Muscle of back (tissue), 13 donors: ENCODE measurements at places on chromosomes 7 and 10.

DNA sequence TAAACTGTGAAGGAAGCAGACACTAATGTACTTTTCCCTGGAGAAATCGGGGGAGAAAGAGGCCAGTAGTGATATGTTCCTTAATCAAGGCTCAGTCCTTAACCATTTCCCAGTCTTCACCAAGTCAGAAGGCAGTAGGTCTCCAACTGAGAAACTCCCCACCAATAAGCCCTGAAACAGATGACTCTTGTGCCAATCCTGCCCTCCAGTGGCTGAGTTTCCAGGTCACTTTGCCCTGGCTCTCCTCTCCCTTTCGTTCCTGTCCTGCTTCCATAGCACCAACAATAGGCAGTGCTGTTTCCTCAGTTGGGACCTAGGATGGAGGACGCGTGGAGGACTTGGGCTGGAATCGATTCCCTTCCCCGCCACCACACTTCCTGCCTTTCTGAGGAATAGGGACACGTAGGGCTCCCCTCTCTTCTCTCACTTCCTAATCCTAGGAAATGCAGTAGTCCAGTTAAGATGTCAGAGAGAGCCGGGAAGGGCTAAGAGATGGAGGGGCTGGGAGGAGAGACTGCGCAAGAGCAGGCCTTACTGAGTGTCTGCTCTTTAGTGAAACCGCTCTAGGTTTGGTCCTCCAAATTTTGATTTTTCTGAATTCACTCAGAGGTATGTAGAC, 23.4 kb downstream of the ATOH7 start:
- no peak for DNase-seq

DNA sequence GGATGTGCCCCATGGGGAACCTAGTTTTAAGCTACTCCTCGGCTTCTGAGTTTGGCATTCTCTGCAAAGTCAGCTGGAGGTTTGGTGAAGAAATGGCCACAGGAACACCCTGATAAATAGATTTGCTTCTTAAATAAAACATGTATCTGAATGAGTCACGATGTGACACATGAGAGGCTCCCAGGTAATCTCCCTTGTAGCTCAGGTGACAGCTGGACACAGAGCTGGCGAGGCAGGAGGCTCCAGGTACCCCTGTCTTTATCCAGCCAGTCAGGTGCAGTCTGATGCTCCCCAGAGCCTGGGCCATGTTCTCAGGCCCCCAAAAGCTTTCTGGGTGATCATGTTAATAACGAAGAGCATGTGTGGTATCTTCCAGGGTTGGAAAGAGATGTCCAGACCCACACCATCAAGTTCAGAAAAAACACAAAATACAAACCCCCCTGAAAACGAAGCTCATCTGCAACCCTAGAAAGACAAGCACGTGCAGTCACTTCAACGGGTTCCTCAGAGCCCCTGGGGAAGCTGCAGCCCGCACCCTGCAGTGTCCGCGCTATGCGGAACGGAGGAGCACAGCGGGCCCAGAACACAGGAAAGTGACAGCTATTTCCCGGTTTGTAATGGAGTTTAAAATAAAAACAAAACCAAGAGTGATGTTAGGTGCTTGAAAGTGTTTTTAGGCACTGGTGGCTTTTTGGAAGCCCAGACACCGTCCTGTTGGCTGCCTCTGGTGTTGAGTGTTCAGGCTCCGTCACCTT, 69.4 kb downstream of the ZRANB1 start:
- DNase-seq, result no peak

GRCh38 chr7:127751062-127751461, 99.1 kb downstream of the SND1 start:
- DNase-seq, result peak; percentile 34

- no peak for DNase-seq
These were observed 6.4 kb downstream of the USP54 start for GRCh38 chr10:73584737-73585136.

- DNase-seq, result no peak
These were observed 50.7 kb downstream of the BPGM start for GRCh38 chr7:134697205-134697886.

DNA sequence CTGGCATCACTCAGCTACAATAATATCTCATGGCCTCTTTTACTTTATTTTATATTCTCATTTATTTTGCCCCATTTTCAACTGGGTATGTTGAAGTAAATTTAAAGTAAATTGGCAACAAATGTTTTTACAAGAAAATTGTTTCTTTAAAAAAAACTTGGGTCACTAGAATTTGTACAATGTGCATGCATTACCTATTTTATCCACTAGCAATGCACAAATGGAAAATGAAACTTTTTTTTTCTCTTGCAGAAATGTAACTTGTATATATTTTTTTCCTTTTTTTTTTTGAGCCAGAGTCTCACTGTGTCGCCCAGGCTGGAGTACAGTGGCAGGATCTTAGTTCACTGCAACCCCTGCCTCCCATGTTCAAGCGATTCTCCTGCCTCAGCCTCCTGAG, 10.3 kb upstream of the H2AZ2 start:
- no peak for DNase-seq

DNA sequence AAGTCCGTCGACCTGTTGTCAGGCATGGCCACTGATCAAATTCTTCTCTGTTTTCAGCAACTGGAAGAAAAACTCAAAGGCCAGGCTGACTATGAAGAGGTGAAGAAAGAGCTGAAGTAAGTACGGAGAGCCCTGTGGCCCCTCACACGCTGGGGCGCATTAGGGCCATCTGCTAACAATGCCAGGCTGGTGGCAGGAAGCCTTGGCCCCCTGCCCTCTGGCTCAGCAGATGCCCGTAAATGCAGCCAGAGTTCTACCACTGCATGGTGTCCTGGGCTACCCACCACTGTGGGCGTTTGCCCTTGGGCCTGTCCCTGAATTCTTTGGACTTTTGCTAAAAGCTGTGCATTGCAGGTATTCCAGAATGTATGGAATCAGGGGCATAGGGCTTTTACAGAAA, 96.9 kb upstream of the SH2B2 start:
- no peak for DNase-seq

DNA sequence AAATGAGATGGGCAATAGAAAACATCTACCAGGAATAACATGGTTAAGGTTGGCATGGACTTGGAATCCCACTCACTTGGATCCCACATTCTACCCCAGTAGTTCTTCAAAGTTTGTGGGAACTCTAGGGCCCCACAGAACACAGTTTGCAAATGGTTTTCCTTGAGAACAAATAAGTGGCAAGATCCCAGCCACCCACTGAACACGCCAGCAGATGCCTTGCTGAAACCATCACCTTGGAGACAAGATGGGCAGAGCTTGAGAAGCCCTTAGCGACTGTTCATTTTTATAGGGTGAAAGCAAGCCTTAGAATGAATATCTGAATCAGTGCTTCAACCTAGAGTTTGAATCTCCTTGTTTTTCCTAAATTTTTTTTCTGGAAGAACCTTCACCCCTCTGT, 349.1 kb downstream of the RPS24 start:
- no peak for DNase-seq

DNA sequence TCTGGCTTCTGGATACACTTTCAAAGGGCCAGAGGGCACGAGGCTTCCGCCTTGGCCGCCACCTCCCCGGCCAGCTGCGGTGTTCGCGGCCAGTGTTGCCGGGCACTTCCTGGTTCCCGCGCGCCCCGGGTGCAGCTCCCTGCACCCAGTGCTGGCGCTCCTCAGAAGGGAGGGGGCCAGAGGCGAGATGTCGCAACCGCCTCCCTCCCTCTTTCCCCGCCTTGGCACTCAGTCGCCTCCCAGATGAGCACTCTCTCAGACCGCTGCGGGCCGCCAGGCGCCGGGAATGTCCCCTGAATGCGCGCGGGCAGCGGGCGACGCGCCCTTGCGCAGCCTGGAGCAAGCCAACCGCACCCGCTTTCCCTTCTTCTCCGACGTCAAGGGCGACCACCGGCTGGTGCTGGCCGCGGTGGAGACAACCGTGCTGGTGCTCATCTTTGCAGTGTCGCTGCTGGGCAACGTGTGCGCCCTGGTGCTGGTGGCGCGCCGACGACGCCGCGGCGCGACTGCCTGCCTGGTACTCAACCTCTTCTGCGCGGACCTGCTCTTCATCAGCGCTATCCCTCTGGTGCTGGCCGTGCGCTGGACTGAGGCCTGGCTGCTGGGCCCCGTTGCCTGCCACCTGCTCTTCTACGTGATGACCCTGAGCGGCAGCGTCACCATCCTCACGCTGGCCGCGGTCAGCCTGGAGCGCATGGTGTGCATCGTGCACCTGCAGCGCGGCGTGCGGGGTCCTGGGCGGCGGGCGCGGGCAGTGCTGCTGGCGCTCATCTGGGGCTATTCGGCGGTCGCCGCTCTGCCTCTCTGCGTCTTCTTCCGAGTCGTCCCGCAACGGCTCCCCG, at the start of gene FFAR4:
FFAR4 (plus strand) TSS at position 231 of the 842 bp plus-strand sequence; CDS start at position 287, 56 bp downstream.
- DNase-seq, result no peak

DNA sequence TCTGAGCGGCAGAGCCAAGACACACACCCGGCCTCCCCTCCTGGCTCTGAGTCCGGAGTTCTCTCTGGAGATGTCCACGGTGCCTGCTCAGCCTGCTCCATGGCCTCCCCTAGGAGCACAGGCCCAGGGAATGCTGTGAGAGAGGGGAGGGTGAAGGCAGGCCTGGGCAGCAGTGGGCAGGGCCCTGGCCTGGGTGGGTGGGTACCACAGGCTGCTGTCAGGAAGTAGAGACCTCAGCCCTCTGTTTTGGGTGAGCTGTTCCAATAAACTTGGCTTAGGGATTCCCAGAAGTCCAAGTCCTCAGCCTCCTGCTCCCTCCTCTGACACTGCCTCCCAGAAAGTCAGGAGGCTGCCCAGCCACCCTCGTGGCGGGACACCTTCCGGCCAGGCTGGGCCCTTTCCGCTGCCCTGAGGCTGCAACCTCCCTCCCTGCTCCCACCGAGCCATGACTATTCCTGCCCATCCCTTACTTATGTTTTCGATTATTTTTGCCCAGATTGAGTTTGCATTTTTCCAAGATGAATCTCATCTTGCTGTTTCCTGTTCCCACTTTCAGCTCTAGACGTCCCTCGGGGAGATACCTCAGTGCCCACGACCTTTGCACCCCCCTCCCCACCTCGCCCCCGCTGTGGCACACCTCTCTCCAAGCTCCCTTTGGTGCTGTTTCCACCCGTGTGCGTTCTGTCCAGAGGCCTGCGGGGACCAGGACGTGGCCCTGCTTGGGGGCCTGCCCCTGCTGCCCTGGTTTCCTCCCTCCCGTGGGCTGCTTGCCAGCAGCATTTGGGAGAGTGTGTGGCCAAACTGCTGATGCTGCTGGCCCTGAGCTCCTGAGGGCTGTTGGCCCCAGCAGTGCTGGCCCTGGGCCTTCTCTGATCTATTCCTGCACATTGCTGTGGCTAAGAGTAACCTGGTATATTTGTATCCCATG, 5.8 kb upstream of the POLM start:
- peak; percentile 82 for DNase-seq

- DNase-seq, result no peak
These were observed 115.0 kb downstream of the TAF3 start for GRCh38 chr10:7933262-7933661.

- peak; percentile 80 for DNase-seq
These were observed 25.7 kb upstream of the ADD3 start for GRCh38 chr10:109982123-109982522.

- DNase-seq, result no peak
These were observed 28.2 kb downstream of the KLHL7 start for GRCh38 chr7:23133797-23134196.

DNA sequence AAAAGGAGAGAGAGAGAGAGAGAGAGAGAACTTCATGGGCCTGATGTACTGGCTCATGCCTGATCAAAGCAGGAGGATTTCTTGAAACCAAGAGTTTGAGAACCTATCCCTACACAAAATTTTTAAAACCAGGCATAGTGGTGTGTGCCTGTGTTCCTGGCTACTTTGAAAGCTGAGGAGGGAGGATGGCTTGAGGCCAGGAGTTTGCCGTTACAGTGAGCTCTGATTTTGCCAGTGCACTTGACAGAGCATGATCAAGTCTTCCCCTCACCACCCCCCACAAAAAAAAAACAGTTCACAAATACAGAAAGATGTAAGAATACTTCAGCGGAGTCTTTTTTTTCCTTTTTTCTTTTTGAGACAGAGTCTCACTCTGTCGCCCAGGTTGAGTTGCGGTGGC, 52.1 kb upstream of the CCAR1 start:
- no peak for DNase-seq

DNA sequence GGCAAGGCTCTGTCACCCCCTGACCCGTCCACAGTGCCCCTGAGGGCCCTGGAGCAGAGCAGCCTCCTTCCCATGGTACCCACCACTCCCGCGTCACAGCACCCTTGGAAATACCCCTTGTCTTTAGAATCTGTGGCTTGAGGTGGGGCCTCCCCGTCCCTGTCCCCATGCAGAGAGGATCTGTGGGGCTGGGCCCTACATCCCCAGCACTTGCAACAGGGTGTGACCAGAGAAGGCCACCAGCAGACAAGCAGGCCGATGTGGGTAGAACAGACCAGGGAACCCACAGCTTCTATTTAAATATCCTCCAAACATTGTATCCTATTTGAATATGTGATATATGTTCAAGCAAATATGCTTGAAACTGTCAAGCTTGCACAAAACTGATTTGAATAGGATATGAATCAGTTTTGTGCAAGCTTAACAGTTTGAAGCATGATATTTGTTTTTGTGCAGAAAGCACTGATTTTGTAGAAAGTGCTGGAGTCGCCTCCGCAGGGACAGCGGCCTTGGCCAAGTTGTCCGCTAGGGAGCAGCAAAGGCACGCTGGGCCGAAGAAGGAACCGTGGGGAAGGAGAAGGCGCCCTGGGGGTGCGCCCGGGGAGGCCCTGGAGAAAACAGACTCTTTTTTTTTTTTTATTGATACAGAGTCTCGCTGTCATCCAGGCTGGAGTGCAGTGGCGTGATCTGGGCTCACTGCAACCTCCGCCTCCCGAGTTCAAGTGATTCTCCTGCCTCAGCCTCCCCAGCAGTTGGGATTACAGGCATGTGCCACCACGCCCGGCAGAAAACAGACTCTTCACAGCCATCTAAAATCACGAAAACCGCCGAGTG, 2.2 kb downstream of the CFAP46 start:
- no peak for DNase-seq

- DNase-seq, result no peak
These were observed 39.7 kb upstream of the TNKS2 start for GRCh38 chr10:91758303-91759146.

- peak; percentile 37 for DNase-seq
These were observed 700 bp downstream of the NIPSNAP2 start for GRCh38 chr7:55965100-55965470.

GRCh38 chr10:50566150-50566549, 57.6 kb downstream of the SGMS1 start:
- no peak for DNase-seq
